ENCODE measurements at places on chromosomes 5 and 9.

- DNase-seq, result no peak
Observed at GRCh38 chr9:6200761-6201160, 14.8 kb upstream of the IL33 start.

DNA sequence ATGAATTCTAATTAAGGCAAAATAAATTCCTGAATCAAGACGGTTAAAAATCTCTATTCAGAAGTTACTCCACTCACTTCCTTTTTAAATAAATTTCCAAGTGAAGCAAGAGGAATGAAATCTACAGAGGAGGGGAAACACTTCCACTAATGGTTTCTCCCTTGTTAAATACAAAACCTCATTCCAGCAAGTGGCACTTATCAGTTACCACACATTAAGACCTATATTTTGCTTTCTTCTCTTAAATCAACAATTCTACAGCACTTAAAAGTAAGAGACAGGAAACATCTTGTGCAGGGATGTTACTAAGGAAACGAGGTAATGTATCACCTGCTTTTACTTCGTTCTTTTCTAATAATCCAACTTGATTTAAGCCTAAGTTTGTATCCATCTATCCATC lies 172.6 kb downstream of the RAPGEF6 start:
- no peak for DNase-seq

GRCh38 chr5:140336388-140336787 lies 10.0 kb downstream of the HBEGF start:
- no peak for DNase-seq

GRCh38 chr9:17068671-17069070 lies 66.2 kb upstream of the CNTLN start:
- DNase-seq, result no peak

DNA sequence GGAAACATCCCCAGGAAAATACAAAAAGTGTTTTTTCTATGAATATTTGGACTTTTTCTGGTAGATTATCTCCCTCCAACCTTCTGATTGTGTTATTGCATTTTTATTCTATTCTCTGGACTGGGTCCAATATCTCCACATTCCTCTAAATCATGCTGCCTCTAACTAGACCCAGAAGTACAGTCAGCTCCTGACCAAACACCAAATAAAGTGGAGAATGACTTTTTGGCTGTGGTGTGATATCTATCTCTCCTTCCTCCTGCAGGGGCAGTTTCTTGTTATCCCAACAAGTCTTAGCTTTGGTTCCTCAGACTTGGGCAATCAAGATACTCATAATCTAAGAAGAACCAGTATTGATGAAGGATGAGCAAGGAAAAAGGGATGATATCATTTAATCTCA lies 3.2 kb upstream of the RAI14 start:
- DNase-seq, result no peak

DNA sequence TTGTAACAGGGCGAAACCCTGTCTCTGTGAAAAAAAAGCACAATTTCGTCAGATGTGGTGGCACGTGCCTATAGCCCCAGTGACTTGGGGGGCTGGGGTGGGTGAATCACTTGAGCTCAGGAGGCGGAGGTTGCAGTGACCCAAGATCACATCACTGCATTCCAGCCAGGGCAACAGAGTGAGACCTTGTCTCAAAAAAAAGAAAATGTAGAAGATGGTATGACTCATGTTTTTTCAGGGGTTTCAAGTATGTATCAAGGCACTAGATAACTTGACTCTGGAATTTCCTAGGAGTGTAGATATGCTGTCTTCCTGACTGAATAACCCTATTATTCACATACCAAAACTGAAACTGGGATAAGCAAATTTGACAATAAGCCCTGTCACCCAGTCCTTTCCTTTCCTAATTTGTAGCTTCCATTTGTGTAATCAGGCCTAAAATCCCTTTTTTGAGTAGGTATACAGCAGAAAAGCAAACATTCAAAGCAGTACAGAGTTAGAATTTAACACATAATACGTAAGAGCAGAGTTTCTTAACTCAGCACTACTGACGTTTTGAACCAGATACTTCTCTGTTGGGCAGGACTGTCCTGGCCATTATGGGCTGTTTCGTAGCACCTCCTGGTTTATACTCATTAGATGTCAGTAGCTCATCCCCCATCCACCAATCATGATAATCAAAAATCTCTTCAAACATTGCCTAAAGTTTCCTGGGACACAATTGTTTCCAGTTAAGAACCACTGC lies 17.3 kb upstream of the ANKRD18B start:
- DNase-seq, result no peak

DNA sequence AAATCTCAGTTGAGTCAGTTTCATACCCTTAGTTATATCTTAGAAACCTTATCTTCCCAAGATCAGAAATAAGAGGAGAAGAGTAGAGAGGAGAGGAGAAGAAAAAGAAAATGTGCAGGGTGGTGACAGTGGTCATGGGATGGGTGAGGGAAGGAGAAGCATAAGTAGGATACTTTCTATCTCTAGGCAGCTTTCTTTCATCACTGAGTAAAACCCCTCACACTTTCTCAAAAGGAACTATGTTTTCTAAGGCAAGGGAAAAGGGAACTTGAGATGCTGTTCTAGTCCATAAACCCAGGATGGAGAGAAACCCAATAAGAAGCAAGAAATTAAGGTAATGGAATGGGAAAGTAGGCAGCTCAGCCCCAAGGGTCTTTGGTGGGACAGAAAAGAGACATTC lies 225.3 kb downstream of the MCTP1 start:
- no peak for DNase-seq

DNA sequence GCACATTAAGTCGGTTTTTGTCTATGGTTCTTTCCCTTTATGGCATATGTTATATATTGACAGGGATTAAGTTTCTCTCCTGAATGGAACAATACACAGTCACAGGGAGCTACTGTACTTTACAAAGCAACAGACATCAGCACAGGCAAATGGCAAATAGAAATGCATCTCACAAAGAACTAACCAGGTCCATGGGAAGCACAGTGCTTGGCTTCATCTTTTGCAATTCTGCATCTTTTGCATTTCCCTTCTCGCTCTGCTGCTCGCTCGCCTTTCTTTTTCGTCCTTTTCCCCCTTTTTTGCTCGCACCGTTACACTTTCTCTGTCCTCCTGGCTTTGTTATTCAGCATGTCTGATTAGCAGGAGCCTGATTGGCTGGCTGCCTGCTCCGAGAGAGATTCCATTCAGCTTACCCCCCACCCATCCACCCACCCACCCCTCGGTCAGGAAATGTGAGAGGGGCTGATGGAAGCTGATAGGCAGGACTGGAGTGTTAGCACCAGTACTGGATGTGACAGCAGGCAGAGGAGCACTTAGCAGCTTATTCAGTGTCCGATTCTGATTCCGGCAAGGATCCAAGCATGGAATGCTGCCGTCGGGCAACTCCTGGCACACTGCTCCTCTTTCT lies at the start of gene ADAMTSL1:
TSS of gene ADAMTSL1 (plus strand) at position 502 of the 628 bp plus-strand sequence. CDS start at position 582, 80 bp downstream.
- peak; percentile 88 for DNase-seq

Data from NCI-H82 (cell line).